Muscle of leg (tissue), 16 donors: ENCODE measurements at places on chromosomes 3 and 15. TPM values are rescaled to one million over a fixed set of nuclear protein-coding genes. Genes with fewer than 3 reads are reported as not detected.

The EBLN2 gene
- total RNA-seq, result 5.3 TPM

GRCh38 chr15:38699633-38700230 lies 135.1 kb upstream of the RASGRP1 start:
- no peak overlapping the region for H3K4me3 ChIP-seq
- H3K36me3 ChIP-seq, result no peaks in the 10 kb centered on the region
- no peaks in the 10 kb centered on the region for H3K4me1 ChIP-seq
- no peaks in the 10 kb centered on the region for H3K27me3 ChIP-seq
- peak; percentile 63 for DNase-seq
- no peak overlapping the region for H3K27ac ChIP-seq

The TRAT1 gene
- 0.09 TPM for total RNA-seq

The SPINK8 gene
- not detected for total RNA-seq

GRCh38 chr3:131738095-131738494 lies 235.3 kb upstream of the MRPL3 start:
- no peaks in the 10 kb centered on the region for H3K36me3 ChIP-seq
- H3K4me1 ChIP-seq, result no peaks in the 10 kb centered on the region
- no peaks in the 10 kb centered on the region for H3K27me3 ChIP-seq
- no peak for DNase-seq
- H3K4me3 ChIP-seq, result no peak overlapping the region

- H3K4me1 ChIP-seq, result no peaks in the 10 kb centered on the region
- H3K27ac ChIP-seq, result no peak overlapping the region
- no peak overlapping the region for H3K4me3 ChIP-seq
- H3K36me3 ChIP-seq, result no peaks in the 10 kb centered on the region
These were observed 145.7 kb downstream of the TLE3 start for GRCh38 chr15:69951898-69952555.

- no peaks in the 10 kb centered on the region for H3K36me3 ChIP-seq
- peak; percentile 96 for DNase-seq
- H3K4me1 ChIP-seq, result peaks cover 18% of the 10 kb centered on the region
- peak overlapping the region; percentile 93 for H3K27ac ChIP-seq
These were observed 121.7 kb upstream of the SPRED1 start for GRCh38 chr15:38130740-38131498.

DNA sequence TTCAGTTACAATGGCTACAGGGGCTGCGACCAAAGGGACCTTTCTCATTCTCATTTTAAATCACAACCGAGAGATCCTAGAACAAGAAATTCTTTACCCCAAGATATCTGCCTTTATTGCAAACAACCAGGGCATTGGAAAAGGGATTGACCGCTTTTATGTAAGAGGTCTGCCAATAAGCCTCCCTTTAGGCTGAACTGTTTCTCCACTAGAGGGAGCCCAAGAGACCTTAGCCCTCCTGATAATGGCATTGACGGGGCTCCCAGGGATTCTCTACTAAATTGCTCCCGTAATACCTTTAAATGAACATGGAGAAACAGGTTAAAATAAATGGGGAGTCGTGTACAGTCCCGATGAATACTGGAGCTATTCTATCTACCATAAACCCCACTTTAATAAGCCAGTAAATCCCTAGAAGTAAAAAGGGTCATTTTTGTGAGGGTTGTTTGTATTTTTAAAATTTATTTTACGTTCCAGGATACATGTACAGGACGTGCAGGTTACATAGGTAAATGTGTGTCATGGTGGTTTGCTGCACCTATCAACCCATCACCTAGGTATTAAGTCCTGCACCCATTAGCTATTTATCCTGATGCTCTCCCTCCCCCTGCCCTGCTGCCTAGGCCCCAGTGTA lies 7.5 kb upstream of the IGSF10 start:
- no peaks in the 10 kb centered on the region for H3K4me1 ChIP-seq
- no peaks in the 10 kb centered on the region for H3K27me3 ChIP-seq
- H3K27ac ChIP-seq, result no peak overlapping the region
- H3K36me3 ChIP-seq, result no peaks in the 10 kb centered on the region
- no peak overlapping the region for H3K4me3 ChIP-seq

DNA sequence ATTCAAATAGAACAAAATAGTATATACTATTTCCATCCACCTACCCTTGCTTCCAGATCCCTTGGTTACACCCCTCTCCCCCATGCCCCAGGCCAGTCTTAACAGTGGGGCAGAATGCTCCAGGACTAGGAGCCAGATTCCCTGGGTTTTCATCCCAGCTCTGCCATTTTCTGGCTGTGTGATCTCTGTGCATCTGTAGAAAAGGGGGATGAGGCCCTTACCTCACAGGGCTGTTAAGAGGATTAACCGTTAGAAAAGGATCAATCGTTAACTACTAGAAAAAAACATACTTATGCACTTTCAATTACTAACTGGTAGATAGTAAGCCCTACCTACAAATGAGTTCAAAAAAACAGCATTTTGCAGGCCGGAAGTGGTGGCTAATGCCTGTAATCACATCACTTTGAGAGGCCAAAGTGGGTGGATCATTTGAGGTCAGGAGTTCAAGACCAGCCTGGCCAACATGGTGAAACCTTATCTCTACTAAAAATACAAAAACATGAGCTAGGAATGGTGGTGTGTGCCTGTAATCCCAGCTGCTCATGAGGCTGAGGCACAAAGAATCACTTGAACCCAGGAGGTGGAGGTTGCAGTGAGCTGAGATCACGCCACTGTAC lies 11.7 kb downstream of the EBLN2 start:
- no peak overlapping the region for H3K27ac ChIP-seq
- H3K27me3 ChIP-seq, result no peaks in the 10 kb centered on the region
- no peak overlapping the region for H3K4me3 ChIP-seq
- DNase-seq, result no peak
- peaks cover 3% of the 10 kb centered on the region for H3K36me3 ChIP-seq

DNA sequence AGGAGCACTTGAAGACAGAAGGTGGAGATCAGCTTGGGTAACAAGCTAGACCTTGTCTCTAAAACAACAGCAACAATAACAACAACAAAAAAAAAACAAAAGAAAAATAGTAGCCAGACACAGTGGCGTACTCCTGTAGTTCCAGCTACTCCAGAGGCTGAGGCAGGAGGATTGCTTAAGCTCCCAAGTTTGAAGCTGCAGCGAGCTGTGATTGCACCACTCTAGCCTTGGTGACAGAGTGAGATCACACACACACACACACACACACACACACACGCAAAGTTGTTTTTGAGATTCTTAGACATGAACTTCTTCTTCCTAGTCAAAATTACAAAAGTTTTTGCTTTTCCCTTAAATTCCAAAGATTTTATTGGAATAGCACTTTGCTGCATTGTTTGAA lies 93.0 kb upstream of the IGSF10 start:
- DNase-seq, result no peak
- no peak overlapping the region for H3K27ac ChIP-seq
- peaks cover 3% of the 10 kb centered on the region for H3K4me1 ChIP-seq
- no peaks in the 10 kb centered on the region for H3K36me3 ChIP-seq
- H3K4me3 ChIP-seq, result no peak overlapping the region

DNA sequence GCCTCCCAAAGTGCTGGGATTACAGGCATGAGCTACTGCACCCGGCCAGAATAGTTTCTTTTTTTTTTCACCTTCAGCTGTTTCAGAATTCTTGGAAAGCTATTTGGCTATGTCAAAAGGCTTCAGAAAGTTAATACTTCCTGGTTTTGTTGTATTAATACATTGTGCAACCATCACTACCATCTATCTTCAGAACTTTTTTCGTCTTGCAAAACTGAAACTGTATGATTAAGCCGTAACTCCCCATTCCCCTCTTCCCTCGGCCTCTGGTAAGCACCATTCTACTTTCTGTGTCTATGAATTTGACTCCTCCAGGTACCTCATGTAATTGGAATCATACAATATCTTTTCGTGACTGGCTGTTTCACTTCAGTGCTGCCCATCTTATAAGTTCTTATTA lies 5.2 kb upstream of the NOX5 start:
- no peak overlapping the region for H3K4me3 ChIP-seq
- H3K36me3 ChIP-seq, result no peaks in the 10 kb centered on the region
- no peak overlapping the region for H3K27ac ChIP-seq
- H3K27me3 ChIP-seq, result no peaks in the 10 kb centered on the region
- no peak for DNase-seq

- H3K27me3 ChIP-seq, result no peaks in the 10 kb centered on the region
These were observed 57.2 kb downstream of the KIF9 start for GRCh38 chr3:47225310-47225906.

The PRSS50 gene
- 0.09 TPM for total RNA-seq

DNA sequence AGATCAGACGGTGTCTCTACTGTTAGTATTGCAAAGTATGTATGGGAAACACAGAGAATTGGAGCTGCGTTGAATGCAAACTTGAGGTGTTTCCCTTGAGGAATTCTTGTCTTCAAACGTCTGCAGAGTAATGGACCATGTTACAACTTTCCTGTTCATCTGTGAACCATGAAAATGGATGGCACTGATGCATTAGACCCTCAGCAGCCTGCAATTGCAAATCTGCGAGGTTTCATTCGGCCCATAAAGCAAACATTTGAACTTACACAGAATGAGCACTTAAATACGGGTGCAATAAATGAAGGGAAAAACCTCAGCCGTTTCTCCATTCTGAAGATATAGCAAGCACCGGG lies 49.7 kb downstream of the LRRN1 start:
- H3K27me3 ChIP-seq, result no peaks in the 10 kb centered on the region
- no peak for DNase-seq
- no peaks in the 10 kb centered on the region for H3K4me1 ChIP-seq
- H3K4me3 ChIP-seq, result no peak overlapping the region

- peak; percentile 85 for DNase-seq
- peak within 1 kb of the TSS; percentile 60 for H3K4me3 ChIP-seq
- H3K4me1 ChIP-seq, result peaks cover 53% of the 10 kb centered on the region
- peak within 1 kb of the TSS; percentile 6 for H3K27ac ChIP-seq
- no peaks in the 10 kb centered on the region for H3K36me3 ChIP-seq
These were observed at the start of gene TYRO3 for GRCh38 chr15:41558400-41559238. Gene TYRO3 (plus strand): TSS chr15:41559212. CDS start chr15:41559258, 46 bp downstream.

DNA sequence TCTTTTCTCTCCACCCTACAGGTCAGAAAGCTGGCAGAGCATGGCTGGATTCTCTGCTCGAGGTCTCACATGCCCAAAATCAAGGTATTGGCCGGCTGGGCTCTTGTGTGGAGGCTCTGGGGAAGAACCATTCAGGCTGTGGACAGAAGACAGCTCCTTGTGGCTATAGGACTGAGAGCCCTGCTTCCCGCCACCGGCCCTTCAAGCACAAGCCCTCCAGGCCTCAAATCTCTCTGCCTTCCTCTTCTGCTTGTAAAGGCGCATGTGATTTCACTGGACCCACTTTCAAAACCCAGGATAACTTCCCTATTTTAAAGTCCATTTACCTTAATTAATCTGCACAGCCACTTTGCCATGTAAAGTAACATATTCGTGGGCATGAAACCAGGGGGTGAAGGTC lies 36.2 kb upstream of the MGLL start:
- peaks cover 2% of the 10 kb centered on the region for H3K4me1 ChIP-seq
- no peaks in the 10 kb centered on the region for H3K27me3 ChIP-seq
- H3K36me3 ChIP-seq, result no peaks in the 10 kb centered on the region
- DNase-seq, result no peak

GRCh38 chr3:77685713-77686112 lies 645.8 kb downstream of the ROBO2 start:
- H3K4me1 ChIP-seq, result no peaks in the 10 kb centered on the region
- no peak overlapping the region for H3K4me3 ChIP-seq
- H3K36me3 ChIP-seq, result no peaks in the 10 kb centered on the region

- H3K36me3 ChIP-seq, result no peaks in the 10 kb centered on the region
- H3K4me1 ChIP-seq, result peaks cover 16% of the 10 kb centered on the region
- peaks cover 54% of the 10 kb centered on the region for H3K27me3 ChIP-seq
- no peak overlapping the region for H3K27ac ChIP-seq
- DNase-seq, result peak; percentile 44
These were observed 13.7 kb downstream of the PAK6 start for GRCh38 chr15:40252438-40253166.

GRCh38 chr15:70158309-70159000 lies 60.7 kb upstream of the TLE3 start:
- peaks cover 22% of the 10 kb centered on the region for H3K27me3 ChIP-seq
- no peaks in the 10 kb centered on the region for H3K36me3 ChIP-seq

- no peaks in the 10 kb centered on the region for H3K27me3 ChIP-seq
- peak; percentile 48 for DNase-seq
- peak overlapping the region; percentile 98 for H3K27ac ChIP-seq
- peaks cover 20% of the 10 kb centered on the region for H3K4me1 ChIP-seq
- H3K36me3 ChIP-seq, result peaks cover 16% of the 10 kb centered on the region
These were observed 940 bp upstream of the ACY1 start for GRCh38 chr3:51982352-51982837.

DNA sequence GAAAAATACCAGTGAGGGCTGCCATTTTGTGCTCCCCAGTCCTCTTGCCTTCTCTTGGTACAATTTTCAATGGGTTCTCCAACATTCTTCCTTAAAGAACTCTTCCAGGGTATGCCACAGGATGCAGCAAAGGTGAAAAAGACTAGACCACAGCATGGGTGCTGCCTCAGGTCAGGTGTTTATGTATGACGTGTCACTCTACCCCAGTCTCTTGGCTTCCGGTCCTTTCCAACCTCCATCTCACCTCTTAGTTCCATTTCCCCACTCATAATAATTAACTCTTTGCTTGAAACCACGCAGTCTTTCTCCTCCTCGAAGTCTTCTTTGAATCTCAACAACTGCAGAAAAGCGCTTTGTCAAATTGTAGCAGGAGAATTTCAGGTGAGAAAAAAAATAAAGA lies 104.7 kb upstream of the TBC1D5 start:
- H3K36me3 ChIP-seq, result no peaks in the 10 kb centered on the region
- H3K27ac ChIP-seq, result no peak overlapping the region
- H3K4me1 ChIP-seq, result no peaks in the 10 kb centered on the region
- H3K27me3 ChIP-seq, result no peaks in the 10 kb centered on the region
- H3K4me3 ChIP-seq, result no peak overlapping the region
- no peak for DNase-seq

- no peak overlapping the region for H3K27ac ChIP-seq
- peaks cover 2% of the 10 kb centered on the region for H3K27me3 ChIP-seq
- no peak overlapping the region for H3K4me3 ChIP-seq
- no peak for DNase-seq
These were observed 26.2 kb downstream of the MINDY4B start for GRCh38 chr3:150878996-150879575.

The PTPRG gene
- total RNA-seq, result 45.7 TPM

The ZNF860 gene
- 0.62 TPM for total RNA-seq

The SEMA6D gene
- total RNA-seq, result 44.9 TPM

GRCh38 chr15:38695249-38696108 lies 130.9 kb upstream of the RASGRP1 start:
- H3K36me3 ChIP-seq, result no peaks in the 10 kb centered on the region
- no peak overlapping the region for H3K27ac ChIP-seq
- no peak for DNase-seq
- H3K27me3 ChIP-seq, result no peaks in the 10 kb centered on the region

- H3K27ac ChIP-seq, result peak overlapping the region; percentile 92
- H3K4me3 ChIP-seq, result no peak overlapping the region
- DNase-seq, result peak; percentile 98
- H3K27me3 ChIP-seq, result no peaks in the 10 kb centered on the region
- peaks cover 32% of the 10 kb centered on the region for H3K4me1 ChIP-seq
These were observed 24.7 kb downstream of the LOXL1 start for GRCh38 chr15:73950831-73951561.

DNA sequence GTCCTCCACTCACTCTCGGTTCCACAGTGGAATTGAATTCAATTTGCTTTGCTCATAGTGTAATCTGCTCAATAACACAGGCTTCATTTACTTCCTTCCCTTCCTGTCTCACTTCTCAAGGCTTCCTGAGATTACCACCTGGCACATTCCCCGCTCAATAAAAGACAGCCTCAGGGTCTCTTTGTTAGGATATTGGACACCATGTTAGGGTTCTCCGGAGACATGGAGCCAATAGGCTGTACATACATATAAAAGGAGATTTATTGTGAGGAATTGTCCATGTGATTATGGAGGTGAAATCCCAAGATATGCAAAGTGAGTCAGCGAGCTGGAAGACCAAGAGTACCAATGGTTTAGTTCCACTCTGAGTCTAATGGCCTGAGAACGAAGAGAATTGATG lies 974.5 kb downstream of the CADM2 start:
- DNase-seq, result no peak
- H3K4me1 ChIP-seq, result no peaks in the 10 kb centered on the region
- no peak overlapping the region for H3K4me3 ChIP-seq
- no peak overlapping the region for H3K27ac ChIP-seq

The MYLK gene
- 28.2 TPM for total RNA-seq

GRCh38 chr3:81022339-81022738 lies 739.1 kb downstream of the GBE1 start:
- H3K27ac ChIP-seq, result no peak overlapping the region
- H3K4me3 ChIP-seq, result no peak overlapping the region
